IgD-negative memory B cell (primary cell): ENCODE measurements at places on chromosomes 5 and 9. TPM values are rescaled to one million over a fixed set of nuclear protein-coding genes. Genes with fewer than 3 reads are reported as not detected.

Gene SHISAL2B
- not detected for polyA plus RNA-seq

Gene PAXX
- 64.3 TPM for polyA plus RNA-seq

Gene TOR4A
- polyA plus RNA-seq, result 8.9 TPM

Gene FCN2
- not detected for polyA plus RNA-seq

Gene ADAMTSL2
- polyA plus RNA-seq, result not detected

Gene ANKRD31
- 0.10 TPM for polyA plus RNA-seq

Gene SHOC1
- not detected for polyA plus RNA-seq

Gene CAMSAP1
- 2.7 TPM for polyA plus RNA-seq

Gene IL9
- polyA plus RNA-seq, result not detected

Gene RAB3C
- polyA plus RNA-seq, result 1.7 TPM

Gene CCDC152
- 1.2 TPM for polyA plus RNA-seq

Gene QRFP
- polyA plus RNA-seq, result not detected

Gene IL17B
- not detected for polyA plus RNA-seq

Gene GRAMD2B
- polyA plus RNA-seq, result 3.1 TPM

Gene DMRT1
- not detected for polyA plus RNA-seq

Gene HRCT1
- not detected for polyA plus RNA-seq

Gene FBP2
- polyA plus RNA-seq, result not detected

Gene CARTPT
- polyA plus RNA-seq, result not detected

Gene STOM
- polyA plus RNA-seq, result 17.2 TPM

Gene IL31RA
- not detected for polyA plus RNA-seq

Gene EPB41L4A
- polyA plus RNA-seq, result 2.1 TPM

Gene PJA2
- polyA plus RNA-seq, result 45.6 TPM

Gene RHOBTB3
- polyA plus RNA-seq, result 1.9 TPM

Gene CLK4
- 31.1 TPM for polyA plus RNA-seq

Gene KCTD16
- not detected for polyA plus RNA-seq

Gene PCDHA1
- not detected for polyA plus RNA-seq

Gene C8G
- not detected for polyA plus RNA-seq

Gene FCN1
- 9.5 TPM for polyA plus RNA-seq

Gene ANXA2R
- polyA plus RNA-seq, result 42.9 TPM

Gene SLC6A7
- polyA plus RNA-seq, result not detected

Gene AQP3
- 18.7 TPM for polyA plus RNA-seq

Gene GFI1B
- polyA plus RNA-seq, result 0.74 TPM

Gene BAAT
- polyA plus RNA-seq, result not detected

Gene LRRC70
- polyA plus RNA-seq, result not detected
